Activated T-cell treated with anti-CD3 and anti-CD28 coated beads for 24 hours (primary cell): ENCODE measurements at places on chromosomes 3 and 15.

DNA sequence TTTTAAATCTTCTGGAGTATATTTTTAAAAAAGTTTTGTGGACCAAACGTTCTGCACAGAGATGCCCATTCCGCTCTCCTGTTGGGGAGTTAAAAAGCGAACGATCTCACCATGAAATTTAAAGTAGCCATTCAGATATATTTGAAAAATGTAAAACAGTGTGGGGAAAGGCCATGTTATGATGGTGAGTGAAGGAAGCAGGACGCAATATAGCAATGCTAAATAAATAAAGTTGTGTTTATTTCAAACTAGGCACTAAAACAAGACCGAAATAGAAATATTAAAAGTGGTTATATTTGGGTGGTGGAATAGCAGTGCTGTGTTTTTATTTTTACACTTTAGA lies 327 bp upstream of the CCDC13 start:
- no peak for DNase-seq

GRCh38 chr15:62079594-62079993 lies 12.8 kb downstream of the C2CD4A start:
- no peak for DNase-seq

- DNase-seq = no peak
These were observed 2.7 kb upstream of the KNSTRN start for GRCh38 chr15:40379853-40380252.

DNA sequence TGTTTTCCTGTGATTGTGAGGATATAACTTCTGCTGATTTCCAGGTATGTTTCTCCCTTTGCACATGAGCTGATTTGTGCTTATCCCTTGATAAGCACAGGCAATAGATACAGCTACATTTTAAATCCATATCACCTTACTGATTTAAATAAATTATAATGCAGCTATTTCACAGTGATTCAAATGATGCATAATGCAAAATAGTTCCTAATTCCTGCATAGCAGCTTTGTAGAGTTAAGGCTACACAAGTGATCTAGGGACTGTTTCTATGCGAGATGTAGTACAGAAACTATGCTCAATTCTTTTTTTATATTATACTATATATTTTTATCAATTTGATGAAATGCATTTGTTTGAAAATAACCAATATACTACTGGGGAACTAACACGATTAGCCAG lies 334.2 kb downstream of the LRTM1 start:
- no peak for DNase-seq

GRCh38 chr3:129722527-129722926 lies 116.1 kb upstream of the PLXND1 start:
- no peak for DNase-seq

GRCh38 chr3:42799376-42799775 lies 4.9 kb downstream of the HIGD1A start:
- DNase-seq = no peak

DNA sequence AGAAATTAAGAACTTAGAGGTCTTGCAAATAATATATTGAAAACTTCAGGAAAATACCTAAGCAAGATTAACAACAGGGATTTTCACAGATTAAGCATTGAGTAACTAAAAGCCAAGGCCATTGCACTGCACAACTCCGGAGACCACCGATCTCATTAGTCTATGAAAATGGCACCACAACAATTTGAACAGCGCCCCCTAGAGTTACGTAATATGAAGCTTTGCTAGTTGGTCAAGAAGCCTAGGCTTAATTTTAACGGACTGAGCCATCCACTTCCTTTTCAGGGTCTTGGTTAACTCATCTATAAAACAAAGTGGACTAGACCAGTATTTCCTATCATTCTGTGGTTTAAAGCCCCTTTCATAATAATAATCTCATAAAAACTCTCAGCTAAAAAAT lies 24.8 kb downstream of the TMEM212 start:
- no peak for DNase-seq

GRCh38 chr3:71518089-71518488 lies 65.4 kb downstream of the FOXP1 start:
- no peak for DNase-seq

DNA sequence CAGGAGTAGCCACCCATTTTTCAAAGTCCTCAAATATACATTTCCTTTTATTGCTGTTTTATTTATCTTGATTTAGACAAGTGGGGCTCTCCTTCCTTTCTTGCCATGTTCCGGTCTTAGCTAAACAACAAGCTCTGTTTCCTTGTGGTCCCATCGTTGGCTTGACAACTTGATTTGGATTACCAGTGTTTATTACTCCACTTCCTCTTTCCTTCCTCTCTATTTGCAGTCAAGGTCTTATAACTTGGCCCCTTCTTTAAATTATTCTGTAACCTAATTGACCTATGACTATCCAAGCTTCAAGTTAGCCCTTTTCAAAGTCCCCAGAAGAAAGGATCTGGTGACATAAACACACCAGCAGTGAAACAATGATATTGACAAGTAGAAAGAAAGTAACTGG lies 130.6 kb upstream of the STT3B start:
- DNase-seq = no peak

DNA sequence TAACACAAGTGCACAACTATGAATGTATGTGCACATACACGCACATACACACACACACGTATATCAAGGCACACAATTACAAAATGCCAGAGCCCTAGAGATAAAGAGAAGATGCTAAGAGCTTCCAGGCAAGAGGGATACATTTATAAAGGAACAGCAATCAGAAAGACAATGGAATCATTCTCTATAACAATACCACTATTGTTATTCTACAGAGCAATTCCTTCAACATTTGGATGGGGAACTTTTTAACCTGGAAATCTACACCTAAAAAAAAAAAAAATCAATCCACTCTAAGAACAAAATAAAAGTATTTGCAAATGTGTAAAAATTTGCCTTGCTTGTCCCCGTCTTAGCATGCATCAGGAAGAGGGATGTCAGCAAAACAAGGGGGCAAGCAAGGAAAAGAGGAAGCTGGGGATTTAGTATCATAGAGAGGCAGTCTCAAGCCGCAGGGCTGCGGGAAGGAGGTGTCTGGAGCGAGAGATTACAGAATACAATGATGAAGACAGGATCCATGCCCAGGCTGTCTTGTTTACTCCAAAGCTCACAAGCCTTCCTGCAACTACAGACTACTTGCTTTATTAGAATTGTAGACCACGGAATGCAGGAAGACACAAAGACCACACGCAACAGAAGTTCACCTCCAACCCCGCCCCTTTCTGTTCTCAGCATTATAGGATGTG lies 220.2 kb downstream of the NTRK3 start:
- DNase-seq = no peak

GRCh38 chr15:34944936-34945335 lies 24.6 kb downstream of the AQR start:
- no peak for DNase-seq

GRCh38 chr3:34132069-34132692 lies 333.8 kb downstream of the PDCD6IP start:
- no peak for DNase-seq

DNA sequence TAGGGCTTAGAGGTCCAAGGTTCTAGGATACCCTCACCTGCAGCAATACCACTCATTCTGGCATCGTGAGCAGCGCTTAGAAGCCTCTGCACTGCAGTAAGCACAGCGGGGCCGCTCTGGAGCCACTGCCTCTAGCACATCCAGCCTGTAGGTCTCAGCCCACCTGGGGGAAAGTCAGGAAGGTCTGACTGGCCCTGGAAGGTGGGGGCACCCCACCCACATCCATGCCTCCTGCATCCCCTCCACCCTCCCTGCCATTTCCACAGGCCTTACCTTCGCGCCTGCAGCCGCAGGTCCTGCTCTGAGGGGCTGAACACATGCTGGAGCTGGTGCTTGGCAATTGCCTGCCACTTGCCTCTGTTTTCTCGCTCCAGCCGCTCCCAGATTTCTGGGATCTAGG lies 901 bp upstream of the RASSF1 start:
- no peak for DNase-seq

DNA sequence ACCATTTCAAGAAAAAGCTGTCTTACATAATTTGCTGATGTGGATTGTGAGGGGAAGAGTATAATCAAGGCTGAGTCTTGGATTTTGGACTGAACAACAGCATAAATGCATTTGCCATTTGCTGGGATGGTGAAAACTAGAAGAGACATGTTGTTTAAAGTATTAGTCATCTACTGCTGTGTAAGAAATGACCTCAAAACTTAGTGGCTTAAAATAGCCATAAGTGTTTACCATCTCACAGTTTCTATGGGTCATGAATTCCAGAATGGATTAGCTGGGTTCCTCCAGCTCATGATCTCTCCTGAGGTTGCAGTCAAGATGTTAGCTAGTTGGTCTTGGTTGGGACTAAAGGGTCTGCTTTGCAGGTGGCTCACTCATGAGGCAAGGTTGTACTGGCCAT lies 66.2 kb downstream of the SCN11A start:
- no peak for DNase-seq

GRCh38 chr3:49339581-49339940 lies 292 bp downstream of the USP4 start:
- peak; percentile 10 for DNase-seq

- DNase-seq = no peak
These were observed 400.3 kb downstream of the TBC1D5 start for GRCh38 chr3:17342119-17342518.

GRCh38 chr15:69526081-69527061 lies 73.8 kb downstream of the RPLP1 start:
- DNase-seq = no peak

DNA sequence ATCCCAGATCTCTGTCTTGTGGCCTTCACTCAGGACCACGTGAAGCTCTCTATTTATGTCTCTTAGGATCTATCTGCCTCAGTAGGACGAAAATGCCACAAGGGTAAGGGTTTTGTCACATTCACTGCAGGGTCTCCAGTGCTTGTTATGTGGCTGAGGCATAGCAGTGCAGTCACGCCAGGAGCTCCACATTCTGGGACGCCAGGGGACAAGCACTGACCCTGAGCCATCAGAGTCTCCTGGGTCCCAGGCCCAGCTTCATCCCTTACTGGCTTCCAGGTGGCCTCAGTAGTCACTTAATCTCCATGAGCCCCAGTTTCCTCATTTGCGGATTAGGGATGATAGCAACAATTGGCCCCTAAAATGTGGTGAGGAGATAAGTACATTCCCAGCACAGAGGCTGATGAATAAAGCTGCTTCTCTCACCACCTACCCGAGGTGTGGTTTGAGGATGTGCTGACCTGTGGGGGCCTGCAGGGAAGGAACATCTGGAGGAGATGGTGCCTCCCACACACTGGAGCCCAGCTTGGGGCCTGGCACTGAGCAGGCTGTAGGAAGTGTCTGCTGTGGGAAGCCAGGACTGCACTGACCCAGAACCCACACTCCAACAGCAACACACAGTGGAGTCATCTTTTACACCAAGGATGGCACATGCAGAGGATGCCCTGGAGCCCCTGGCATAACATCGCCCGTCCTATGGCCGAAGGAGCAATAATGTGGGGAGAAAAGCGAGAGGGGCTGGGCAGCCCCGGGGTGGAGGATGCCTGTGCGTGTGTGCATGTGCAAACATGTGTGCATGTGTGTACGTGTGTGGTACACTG lies 93.2 kb upstream of the IQSEC1 start:
- DNase-seq = no peak

DNA sequence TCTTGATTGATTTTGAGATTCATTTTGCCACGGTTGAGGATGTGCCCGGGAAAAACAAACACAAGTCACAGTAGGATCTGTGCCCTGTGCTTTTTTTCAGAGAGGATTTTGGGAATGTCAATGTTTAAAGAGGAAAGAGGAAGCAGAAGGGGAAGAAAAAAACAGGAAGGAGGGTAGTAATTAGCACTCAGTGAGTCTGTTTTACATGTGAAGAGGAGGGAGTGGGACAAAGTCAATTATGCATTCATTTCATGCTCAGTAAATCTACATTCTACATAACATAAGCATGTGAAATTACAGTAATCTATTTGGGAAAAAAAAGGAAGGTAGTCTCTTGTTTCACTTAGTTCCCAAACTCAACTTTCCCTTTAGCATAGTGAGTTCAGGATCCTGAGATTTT lies 18.3 kb upstream of the CD200 start:
- no peak for DNase-seq

DNA sequence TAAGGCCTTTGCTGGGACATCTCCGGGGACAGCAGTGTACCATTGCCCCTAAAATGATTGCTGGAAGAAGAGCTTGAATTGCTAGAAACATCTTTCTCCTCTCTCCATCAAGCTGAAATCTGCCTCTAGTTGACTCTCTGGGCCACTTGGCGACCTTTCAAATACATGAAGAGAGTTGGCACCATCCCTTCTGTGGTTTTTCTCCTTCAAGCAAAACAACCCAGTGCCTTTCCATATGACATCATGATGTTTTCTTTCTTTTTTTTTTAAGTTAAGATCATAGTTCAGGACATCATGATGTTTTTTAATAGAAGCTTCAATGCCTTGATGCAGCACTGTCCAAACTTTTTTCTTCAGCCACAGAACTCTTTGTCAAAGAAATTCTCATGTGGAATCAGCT lies 144.0 kb upstream of the PTPRG start:
- DNase-seq = no peak

- peak; percentile 55 for DNase-seq
These were observed 17.2 kb downstream of the MYL3 start for GRCh38 chr3:46845860-46846623.

GRCh38 chr15:90512276-90512675 lies 17.4 kb upstream of the CRTC3 start:
- DNase-seq = no peak

GRCh38 chr15:71707230-71708050 lies 102.9 kb upstream of the NR2E3 start:
- no peak for DNase-seq

GRCh38 chr3:72836923-72837322 lies 11.3 kb downstream of the SHQ1 start:
- no peak for DNase-seq

DNA sequence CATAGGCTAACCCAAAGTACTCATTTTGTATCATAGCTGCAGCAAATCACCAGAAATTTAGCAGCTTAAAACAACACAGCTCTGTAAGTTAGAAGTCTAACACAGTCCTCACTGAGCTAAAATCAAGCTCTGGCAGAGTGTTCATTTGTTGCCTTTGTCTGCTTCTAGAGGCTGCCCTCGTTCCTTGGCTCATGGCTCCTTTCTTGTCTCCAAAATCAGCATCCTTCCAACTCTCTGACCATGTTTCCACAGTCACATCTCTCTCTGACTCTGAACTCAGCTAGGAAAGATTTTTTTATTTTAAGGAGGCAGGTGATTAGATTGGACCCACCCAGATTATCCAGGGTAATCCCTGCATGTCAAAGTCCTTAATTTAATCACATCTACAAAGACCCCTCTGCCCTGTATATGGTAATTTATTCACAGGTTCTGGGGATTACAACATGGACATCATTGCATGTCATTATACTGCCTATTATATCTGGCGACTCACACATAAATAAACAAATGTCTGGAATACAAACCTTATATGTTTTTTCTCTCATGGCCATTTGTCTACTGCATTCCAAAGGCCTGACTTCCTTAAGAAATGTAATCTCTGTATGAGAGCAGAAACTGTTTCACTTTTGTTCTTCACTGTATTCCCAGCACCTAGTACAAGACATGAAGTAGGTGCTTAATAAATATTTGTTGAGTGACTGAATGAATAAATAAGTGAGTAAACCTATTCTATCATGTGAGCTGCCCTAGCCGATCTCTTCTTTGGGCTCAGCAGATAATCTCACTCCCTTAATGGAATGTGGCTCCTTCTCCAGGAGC lies 15.1 kb upstream of the UACA start:
- no peak for DNase-seq
